Cerebellar nuclear complex (tissue), 1 donor: ENCODE measurements at places on chromosomes 7 and 10.
A peak's percentile ranks its signal among the peaks of the same experiment; 100 is the strongest.

GRCh38 chr10:12675186-12675585 lies 325.8 kb downstream of the CAMK1D start:
- DNase-seq, result no peak

DNA sequence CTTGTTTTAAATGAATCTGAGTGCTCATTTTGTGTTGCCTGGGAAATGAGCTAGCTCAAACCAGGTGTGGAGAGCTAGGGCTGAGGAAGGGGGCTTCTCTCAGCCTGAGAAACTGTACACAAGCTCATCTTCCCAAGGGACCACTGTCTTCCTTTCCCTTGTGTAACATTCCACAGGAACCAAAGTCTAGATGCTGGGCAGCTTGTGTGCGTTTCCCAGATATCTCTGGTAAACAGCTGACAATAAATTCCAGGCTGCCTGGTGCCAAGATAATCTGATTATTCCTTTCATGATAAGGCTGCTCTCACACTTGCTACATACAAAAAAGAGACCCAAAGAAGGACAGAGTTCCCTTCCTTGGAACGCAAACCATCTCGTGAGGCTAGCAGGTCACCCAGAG lies 33.1 kb upstream of the MKLN1 start:
- no peak for DNase-seq

GRCh38 chr7:49767719-49768118 lies 5.7 kb upstream of the VWC2 start:
- DNase-seq, result no peak

- DNase-seq, result no peak
Observed at GRCh38 chr7:7921830-7922229, 46.8 kb upstream of the GLCCI1 start.

GRCh38 chr7:159023206-159023605 lies 121.5 kb downstream of the VIPR2 start:
- DNase-seq, result no peak

GRCh38 chr10:97332591-97333350 lies 1.8 kb downstream of the FRAT2 start:
- DNase-seq, result no peak

- no peak for DNase-seq
Observed at GRCh38 chr7:49703881-49704280, 69.6 kb upstream of the VWC2 start.

DNA sequence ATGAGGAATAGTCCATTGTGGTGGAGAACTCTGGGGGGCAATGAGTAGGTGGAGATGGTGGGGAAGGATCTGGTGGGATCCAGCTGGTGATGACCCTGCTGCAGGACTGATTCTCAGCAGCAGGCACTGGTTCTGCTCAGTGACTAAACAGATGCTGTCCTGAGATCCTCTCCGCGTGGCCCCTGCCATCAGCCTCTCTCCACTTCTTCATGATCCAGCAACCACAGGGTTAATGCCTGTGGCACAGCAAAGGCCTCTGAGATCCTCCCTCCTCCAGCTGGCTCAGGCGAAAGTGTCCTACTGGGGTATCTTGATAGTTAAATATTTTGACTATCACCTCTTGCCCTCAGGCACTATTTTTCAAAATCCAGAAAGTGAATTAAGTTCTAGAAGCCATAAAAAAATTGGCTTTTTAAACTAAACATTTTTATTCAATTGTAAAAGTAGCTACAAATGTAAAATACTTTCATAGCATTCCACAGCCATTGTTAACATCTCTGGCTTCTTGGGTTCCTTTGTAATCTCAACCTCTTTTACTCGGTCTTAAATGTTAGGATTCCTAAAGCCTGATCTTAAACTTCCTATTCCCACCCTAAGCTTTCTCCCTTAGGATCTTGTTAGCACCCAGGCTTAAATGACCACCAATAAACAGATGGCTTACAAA lies 13.1 kb downstream of the PLAU start:
- DNase-seq, result no peak

- no peak for DNase-seq
Observed at GRCh38 chr10:3850999-3851937, 66.3 kb upstream of the KLF6 start.

- DNase-seq, result no peak
Observed at GRCh38 chr7:143008007-143008901, 18.7 kb downstream of the OR9A2 start.

- no peak for DNase-seq
Observed at GRCh38 chr7:102122026-102122425, 164.6 kb upstream of the SH2B2 start.

DNA sequence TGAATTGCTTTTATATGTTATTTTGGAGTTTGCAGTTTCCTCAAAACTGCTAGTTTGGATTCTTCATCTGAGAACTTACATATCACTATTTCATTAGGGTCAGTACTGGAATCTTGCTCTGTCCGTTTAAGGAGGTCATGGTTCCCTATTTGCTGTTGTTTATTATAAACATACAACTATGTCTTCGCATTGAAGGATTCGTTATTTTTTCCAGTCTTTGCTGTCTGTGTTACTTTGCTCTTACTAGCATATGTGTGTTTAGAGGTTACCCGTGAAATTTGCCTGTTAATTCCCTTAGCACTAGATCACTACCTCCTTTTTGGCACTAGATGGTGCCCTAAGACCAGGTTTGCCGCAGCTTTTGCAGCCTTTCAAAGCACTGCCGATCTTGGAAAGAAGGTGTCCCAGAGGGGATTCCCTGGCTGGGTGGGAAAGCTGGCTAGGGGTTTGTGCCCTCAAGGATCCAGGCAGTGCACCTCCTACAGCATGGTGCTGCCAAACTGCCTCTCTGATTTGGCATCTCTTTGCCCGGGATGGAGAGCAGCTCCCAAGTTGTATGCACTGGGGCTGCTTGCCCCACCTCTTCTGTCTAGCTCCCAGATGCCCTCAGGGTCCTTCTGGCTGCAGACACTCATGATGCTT lies 103.1 kb upstream of the APBB1IP start:
- DNase-seq, result no peak

GRCh38 chr10:83373671-83374070 lies 765.6 kb upstream of the GHITM start:
- DNase-seq, result no peak

GRCh38 chr10:34905200-34905927 lies 90.3 kb upstream of the PARD3 start:
- no peak for DNase-seq

GRCh38 chr7:150945171-150945852 lies 32.8 kb downstream of the KCNH2 start:
- DNase-seq, result no peak

- DNase-seq, result no peak
Observed at GRCh38 chr7:101815826-101816594, 1.4 kb upstream of the CUX1 start.

DNA sequence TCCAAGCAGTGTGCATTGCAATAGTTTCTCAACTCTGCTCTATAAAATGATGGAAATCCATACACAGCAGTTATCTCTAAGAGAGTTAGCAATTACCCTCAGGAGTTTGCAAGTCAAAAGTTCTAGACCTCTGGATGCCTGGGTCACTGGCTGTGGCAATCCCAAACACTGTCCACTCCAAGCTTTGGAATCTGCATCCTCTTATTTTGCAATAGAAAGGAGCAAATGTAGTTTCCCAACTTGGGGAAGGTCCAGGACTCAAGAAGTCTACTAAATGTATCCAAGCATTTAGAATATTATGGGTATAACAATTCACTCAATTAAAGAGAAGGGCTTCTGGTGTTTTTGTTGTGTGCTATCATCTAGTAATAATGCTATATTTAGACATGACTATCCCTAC lies 131.3 kb upstream of the NRP1 start:
- no peak for DNase-seq

GRCh38 chr10:64733980-64734379 lies 1212.8 kb downstream of the REEP3 start:
- DNase-seq, result no peak

DNA sequence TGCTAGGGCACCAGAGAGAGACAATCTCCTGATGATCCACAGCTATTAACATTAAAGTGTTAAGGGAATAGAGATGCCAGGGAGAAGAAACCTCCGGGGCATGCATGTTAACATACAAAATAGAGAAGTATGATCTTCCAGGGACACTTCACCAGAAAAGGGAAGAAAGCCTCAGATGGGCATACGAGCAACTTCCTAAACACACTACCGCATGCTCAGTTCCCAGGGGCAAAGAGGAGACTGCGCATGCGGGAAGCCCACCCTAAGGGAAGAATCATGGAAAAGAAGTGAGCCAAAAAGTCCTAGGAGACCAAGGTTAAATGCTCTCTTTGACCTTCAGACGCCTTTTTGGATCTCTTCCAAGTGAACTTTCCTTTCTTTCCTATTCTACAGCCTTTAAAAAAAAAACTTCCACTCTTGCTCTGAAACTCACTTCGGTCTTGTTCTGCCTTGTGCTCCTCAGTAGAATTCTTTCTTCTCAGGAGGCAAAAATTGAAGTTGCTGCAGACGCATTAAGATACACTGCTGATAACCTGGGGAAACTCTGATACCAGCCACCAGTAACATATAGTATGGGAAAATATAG lies 1211.3 kb downstream of the REEP3 start:
- no peak for DNase-seq

DNA sequence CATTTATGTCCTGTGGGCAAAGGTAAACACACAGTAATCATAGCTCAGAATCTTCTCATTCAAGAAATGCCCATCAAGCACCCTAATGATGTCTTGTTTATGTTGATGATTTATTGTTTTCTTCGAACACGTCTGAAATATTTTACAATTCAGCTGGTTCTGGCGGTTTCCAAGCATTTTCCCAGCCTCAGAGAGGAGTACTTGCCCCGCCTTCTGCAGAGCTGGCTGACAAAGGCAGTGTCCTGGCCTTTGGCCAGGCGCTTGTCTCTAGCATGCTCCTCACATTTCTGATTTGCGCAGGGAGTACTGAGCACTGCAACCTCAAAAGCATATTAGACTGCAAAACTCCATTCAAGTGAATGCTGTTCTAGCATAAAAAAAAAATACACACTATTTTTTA lies 314.2 kb upstream of the GNAI1 start:
- peak; percentile 46 for DNase-seq
